GM20000 (cell line): ENCODE measurements at places on chromosomes 1 and 21.

DNA sequence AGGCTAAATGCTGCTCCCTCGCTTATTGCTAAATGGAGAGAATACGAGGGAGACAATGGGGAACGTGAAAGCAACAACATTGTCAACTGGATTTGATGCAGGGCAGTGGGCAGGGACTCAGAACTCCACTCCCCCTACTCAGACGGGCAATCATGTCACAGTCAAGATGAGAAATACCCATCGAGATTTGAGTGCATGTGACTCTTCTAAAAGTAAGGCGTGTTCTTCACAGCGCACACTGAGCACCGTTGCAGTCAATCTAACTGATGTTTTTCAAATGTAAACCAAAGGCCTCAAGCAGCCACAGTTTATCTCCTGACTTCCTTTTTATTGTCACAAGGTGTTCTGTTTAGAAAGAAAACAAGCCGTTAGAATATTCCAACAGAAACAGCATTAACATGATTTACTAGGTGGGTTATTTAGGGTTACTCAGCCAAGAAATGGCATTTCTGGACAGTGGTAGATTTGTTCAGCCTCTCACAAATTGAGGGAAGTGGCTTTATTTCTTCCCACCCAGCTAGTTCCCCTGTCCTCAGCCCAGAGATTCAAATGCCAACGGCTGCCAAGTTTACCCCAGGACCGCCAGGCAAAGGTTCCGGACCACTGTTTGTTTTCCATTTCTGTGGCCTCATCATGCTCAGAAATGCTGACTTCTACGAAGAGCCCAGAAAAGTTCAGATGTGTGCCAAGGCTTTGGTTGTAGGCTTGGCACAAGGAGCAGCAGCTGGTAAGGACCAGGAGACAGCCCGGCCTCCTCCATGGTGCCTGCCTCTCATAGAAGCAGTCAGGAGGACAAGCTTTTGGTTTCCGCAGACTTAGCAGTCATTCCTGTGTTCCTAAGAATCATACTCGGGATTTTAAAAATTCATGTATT lies 171.4 kb downstream of the KIF26B start:
- DNase-seq, result no peak

GRCh38 chr1:118841521-118841920 lies 146.6 kb downstream of the TBX15 start:
- no peak for DNase-seq

DNA sequence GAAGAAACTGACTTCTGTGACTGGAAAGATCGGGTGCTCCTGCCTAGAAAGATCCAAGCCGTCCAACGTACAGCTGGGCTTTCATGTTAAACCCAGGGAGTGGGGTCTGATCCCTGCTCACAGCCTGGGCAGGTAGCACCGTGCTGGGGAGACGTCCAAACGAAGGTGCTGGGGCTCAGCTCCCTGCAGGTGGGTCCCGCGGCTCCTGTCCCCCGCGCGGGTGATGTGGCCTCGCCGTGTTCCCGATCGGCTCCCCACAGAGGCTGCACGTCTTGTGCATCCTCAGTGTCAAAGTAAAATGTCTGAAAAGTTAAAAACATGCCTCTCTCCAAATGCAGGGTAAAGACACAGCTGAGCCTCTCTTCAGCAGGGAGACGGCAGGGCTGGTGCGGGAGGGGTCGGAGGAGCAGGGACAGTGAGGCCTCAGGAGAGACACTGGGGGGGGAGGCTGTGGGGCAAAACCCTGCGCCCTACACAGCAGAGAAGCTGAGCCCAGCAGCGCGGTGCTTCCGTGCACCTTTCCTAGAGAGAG lies 40.1 kb upstream of the COL6A2 start:
- no peak for DNase-seq

- DNase-seq, result no peak
Observed at GRCh38 chr1:29470087-29470787, 233.9 kb downstream of the PTPRU start.

GRCh38 chr1:226739696-226740065 lies 599 bp upstream of the ITPKB start:
- DNase-seq, result no peak

- DNase-seq, result no peak
Observed at GRCh38 chr21:41571938-41572510, 64.1 kb upstream of the TMPRSS2 start.

GRCh38 chr1:235375919-235376605 lies 8.8 kb downstream of the TBCE start:
- DNase-seq, result no peak

GRCh38 chr1:24735509-24736375 lies 9.5 kb upstream of the CLIC4 start:
- no peak for DNase-seq

GRCh38 chr1:114695430-114696058 lies at the start of gene AMPD1:
TSS of gene AMPD1 (minus strand) at chr1:114695546. CDS start at chr1:114695471, 75 bp downstream.
- DNase-seq, result no peak

- DNase-seq, result no peak
Observed at GRCh38 chr1:9701665-9702064, 50.1 kb downstream of the PIK3CD start.
